ENCODE measurements at places on chromosomes 7 and 10. TPM values are rescaled to one million over a fixed set of nuclear protein-coding genes. Genes with fewer than 3 reads are reported as not detected.

Gene RINT1
- 11.5 TPM for total RNA-seq

Gene SH2B2
- total RNA-seq: 3.7 TPM

Gene NUDT5
- 23.7 TPM for total RNA-seq

Gene FOXI2
- total RNA-seq: 0.13 TPM

Gene NAT16
- total RNA-seq: not detected

Gene NODAL
- not detected for total RNA-seq

Gene APBB1IP
- 2.6 TPM for total RNA-seq

Gene SLC16A9
- not detected for total RNA-seq

Gene NUTM2E
- total RNA-seq: not detected

Gene ASB15
- not detected for total RNA-seq

Gene PRLHR
- 2.1 TPM for total RNA-seq

DNA sequence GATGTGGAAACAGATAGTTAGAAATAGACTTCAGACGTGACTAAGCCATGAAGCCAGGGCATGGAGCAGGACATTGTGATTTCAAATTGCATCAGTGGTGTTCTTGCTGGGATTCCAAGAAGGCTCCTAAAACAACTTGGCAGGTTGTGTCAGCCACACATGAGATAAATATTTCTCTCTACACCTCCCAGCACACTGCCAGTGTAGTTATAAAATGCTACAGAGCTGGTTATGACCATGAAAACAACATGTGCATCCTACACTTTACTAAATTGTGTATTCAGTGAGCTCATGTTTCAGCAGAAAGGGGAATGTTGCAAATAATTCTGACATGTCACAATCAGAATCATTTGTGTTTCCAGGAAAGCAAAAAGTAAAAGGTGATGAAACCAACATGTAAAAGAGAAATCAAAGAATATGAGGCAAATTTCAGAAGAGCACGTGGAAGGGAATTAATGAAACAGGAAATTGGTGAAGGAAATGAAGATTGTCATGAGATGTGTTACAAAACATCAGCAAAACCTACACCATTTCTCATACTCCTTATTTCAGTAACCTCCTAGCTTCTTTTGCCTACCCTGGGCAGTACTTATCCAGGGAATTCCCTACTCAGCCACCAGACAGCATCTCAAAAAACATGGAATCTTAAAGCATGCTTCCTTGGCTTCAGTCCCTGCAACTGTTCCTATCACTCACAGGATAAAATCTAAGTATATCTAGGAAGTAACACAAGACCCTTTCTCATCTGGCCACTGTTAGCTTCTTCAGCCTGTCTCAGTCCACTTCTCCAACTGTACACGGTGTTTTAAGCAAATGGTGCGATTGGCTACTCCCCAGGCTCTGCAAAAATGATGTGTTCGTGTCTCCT, 5.8 kb upstream of the CYP3A7 start:
- DNase-seq: no peak

GRCh38 chr7:140669352-140669751, 3.4 kb upstream of the ADCK2 start:
- no peak for DNase-seq

DNA sequence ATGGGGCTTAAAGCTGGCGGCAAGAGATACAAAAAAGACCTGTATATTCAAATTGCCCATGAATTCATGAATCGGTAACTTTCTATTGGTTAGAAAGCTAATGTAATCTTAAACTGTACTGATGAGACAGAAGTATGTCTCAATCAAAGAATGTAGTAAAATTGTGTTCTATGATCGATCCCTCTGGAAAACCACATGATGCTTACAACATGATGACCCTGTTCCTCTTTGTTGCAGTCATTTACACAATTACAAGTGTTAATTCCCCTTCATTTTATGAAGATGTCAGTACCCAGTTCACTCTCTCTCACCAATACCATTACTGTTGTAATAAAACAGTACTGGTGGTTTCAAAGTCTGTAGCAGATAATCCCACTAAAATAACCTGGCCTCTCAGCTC, 10.1 kb downstream of the KIF5B start:
- DNase-seq: no peak

DNA sequence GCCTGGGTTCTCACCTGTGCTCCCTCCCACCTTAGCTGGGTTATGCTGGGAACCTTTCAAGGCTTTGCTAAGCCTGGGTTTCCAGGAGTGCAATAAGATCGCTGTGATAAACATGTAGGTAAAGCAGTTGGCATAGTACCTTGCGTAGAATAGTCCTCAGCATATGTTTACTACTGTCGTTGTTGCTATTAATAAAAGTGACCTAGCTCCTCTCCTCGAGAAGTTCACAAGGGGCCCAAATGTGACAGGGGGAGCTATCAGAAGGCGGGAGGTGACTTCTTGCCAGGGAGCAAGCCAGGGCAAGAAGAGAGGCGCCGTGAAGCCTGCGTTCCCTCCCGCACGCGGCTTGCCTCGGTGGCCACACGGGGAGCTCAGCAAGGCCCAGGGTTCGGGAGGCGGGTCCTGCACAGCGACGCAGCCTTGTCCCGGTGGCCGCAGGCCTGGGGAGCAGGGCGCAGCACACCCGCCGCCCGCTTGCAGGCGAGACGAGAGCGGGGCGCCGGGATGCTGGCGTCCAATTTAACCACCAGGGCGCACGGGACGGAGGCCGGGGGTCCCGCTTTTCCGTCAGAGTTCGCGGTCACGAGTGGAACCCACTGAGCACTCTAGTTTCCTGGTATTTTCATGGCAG, 106.2 kb downstream of the SNX10 start:
- no peak for DNase-seq

GRCh38 chr10:33271969-33272583, 62.4 kb downstream of the NRP1 start:
- DNase-seq: no peak

- peak; percentile 87 for DNase-seq
Observed at GRCh38 chr7:45623740-45624391, 49.7 kb downstream of the ADCY1 start.

DNA sequence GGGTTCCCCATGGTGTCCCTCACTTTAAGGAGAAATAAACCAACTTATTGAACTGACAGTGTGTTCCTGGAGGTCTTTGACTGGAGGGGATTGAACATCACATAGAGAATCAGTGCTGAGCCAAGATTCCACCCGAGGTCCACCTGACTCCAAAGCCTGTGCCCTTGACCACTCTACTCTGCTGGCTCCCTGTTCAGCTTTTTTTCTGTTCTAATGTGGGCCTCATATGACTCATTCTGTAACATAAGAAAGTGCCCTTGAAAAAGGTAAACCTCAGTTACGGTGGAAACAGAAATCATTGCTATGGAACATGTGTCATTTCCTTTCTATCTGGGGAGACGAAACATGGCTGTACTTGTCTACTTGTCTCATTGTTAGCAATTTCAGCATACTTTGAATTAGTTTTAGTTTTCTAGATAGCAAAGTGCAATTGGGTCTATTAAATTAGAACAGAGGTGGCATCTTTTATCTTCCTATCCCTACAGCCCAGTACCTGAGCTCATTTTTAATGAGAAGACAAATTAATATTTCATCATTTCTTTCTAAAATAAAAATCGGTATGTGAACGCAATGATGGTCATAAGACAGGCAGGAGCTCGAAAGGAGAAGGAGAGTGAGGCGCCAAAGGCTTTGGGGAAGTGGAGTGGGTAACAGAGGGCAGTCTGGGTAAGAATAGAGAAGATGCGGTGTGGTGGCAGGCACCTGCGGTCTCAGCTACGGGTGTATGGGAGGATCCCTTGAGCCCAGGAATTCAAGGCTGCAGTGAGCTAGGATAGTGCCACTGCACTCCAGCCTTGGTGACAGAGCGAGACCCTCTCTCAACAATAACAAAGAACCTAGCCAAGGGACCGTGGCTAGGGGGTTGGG, 1.5 kb downstream of the GSDME start:
- no peak for DNase-seq

DNA sequence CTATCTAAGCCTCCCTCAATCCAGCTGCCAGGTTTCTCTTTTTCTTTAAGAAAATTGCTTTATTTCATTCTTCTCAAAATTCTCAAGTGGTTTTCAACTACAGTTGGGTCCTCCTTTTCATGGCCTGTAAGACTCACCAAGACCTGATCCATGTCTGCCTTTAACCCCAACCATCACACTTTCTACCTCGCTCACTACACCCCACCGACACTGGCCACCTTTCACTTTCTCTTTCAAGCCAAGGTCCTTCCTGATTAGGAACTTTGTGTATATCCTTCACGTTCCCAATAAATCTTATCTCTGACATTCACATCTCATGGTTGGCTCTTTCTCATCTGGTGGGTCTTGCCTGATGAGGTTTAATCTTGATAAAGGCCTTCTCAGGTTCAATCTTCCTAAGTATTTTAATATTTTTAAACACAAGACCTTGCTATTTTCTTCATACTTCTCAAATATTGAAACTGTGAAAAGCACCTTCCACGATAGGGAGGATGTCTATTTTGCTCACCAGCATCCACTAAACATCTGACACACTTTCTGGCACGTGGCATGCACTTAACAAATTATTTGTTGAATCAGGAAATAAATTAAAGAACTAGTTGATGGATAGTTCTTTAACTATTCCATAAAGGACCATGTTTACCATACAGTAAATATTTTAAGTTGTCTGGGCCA, 624.8 kb downstream of the GRID1 start:
- DNase-seq: no peak

DNA sequence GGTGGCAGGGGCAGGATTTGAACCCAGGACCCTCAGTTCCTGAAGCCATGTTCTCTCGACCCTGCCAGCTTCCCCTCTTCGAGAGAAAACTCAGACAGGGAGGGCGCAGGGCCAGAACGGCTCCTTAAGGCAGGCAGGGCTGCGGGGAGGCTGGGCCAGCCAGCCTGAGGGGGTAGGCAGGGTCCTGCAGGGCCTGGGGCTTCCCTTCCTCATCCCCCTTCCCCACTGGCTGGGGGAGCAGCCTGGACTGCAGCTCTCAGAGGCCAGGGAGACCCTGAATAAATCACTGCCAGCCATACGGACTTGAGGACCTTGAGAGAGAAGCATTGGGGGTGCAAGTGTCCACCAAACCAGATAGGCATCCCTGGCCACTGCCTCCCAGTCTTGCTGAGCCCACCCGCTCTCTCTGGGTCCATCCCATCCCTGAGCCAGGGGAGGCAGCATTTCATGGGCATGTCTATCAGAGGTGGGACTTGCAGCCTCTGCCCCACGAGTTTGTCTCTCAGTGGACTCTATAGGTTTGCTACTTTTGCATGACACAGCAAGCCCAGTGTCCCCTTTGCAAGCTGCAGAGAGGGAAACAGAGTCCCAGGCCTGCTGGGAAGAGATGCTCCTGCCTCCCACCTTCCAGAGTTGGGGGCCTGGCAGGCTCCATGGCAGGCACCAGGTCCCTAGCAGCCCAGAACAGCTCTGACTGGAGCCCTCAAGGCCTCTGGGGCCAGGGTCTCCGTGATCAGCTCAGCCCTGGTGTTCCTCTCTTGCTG, 70.9 kb downstream of the MYL10 start:
- no peak for DNase-seq

GRCh38 chr10:1598393-1599153, 138.8 kb downstream of the ADARB2 start:
- DNase-seq: no peak

- no peak for DNase-seq
Observed at GRCh38 chr7:45177801-45178200, 20.2 kb downstream of the RAMP3 start.

DNA sequence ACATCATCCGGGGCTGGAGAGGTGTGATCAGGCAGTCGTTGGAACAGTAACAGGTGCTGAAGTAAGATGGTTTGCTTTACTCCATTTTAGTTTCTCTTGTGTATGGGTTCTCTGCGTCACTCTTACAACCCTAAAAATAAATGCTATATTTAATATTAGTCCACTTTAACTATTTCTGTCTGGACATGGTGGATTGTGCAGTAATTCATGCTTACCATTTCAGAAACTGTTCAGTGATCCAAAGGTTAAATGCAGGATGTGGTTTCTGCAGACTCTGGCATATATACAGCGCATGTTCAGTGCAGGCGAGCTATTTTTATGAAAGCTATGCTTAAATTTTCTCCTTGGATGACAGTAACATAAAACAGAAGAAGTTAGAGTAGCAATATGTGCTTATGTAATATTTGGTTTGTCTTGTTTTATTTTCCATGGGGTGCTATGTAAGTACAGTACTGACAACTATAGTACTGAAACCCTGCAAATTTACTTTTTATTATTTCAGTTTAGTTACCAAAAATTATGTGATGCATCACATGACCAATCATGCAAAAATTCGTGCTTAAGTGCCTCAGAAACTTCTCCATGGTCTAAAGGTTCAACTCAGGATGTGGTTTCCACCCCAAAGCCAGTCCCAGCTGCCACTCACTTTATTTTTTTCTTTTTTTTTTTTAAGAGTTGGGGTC, 46.6 kb upstream of the GRID1 start:
- DNase-seq: no peak

DNA sequence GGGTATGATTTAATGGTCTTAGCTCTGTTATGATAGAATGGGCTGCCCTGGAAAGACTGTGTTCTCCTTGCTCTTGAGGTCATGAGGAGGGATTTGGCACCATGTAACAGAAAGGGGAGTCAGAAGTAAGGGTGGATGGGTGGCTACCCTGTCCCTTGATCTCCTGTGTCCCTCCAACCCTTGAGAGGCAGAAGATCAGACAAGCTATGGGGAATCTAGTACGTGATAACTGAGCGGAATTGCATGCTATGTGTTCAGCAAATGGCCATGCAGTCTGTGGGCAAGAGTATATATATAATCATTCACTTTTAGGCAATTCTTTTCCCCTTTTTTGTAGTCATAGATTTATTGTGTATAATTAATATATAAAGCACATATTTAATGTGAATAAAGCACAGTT, 174.9 kb downstream of the SEC23IP start:
- DNase-seq: no peak

DNA sequence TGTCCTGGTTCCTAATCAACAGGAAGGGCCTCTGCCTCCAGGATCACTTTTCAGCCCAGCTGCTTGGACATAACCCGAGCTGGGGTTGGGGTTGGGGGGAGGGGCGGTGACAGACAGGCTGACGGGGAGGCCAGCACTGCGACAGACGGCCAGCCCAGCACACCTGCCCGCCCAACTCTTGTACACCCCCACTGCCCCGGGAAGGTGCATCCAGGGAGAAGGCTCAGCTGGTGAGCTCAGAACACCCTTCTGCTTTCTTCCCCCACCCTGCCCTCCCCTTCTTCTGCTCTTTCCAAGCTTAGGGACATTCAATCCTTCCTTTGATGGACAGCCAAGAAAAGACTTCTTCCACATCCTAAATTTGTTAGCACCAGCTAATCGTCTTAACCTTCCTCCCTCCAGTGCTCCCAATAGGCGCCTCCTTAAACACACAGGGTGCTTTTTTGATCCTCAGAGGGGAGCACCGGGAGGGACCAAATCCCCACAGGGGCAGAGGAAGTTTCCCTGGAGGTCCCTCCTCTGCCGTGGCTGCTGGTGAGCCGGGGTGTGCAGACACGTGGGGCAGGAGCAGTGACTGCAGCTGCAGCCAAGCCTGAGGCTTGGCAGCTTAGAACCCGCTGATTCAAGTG, 44.7 kb downstream of the COL13A1 start:
- DNase-seq: no peak
